ENCODE measurements at places on chromosomes 6 and 20. TPM values are rescaled to one million over a fixed set of nuclear protein-coding genes. Genes with fewer than 3 reads are reported as not detected.

Gene ROS1
- total RNA-seq, result not detected

Gene FNDC1
- 0.04 TPM for total RNA-seq

Gene BPI
- total RNA-seq, result not detected

Gene KIAA0408
- total RNA-seq, result 9.0 TPM

Gene CTCFL
- total RNA-seq, result not detected

Gene RNF144B
- total RNA-seq, result 1.2 TPM

Gene NKAIN2
- not detected for total RNA-seq

Gene ZGPAT
- 29.7 TPM for total RNA-seq

Gene KCNB1
- 0.77 TPM for total RNA-seq

- H3K27me3 ChIP-seq, result no peaks in the 10 kb centered on the region
- H3K4me3 ChIP-seq, result no peak overlapping the region
- no peak for DNase-seq
- H3K36me3 ChIP-seq, result no peaks in the 10 kb centered on the region
- no peak overlapping the region for H3K27ac ChIP-seq
- no peaks in the 10 kb centered on the region for H3K4me1 ChIP-seq
Measured at GRCh38 chr6:97958134-97958533, 675.1 kb upstream of the MMS22L start.

GRCh38 chr20:36177716-36178115 is 23.2 kb downstream of the EPB41L1 start:
- no peaks in the 10 kb centered on the region for H3K36me3 ChIP-seq
- no peak overlapping the region for H3K4me3 ChIP-seq
- no peaks in the 10 kb centered on the region for H3K4me1 ChIP-seq
- no peaks in the 10 kb centered on the region for H3K27me3 ChIP-seq

- H3K4me3 ChIP-seq, result no peak overlapping the region
- no peaks in the 10 kb centered on the region for H3K36me3 ChIP-seq
- no peak overlapping the region for H3K27ac ChIP-seq
- H3K27me3 ChIP-seq, result no peaks in the 10 kb centered on the region
- H3K4me1 ChIP-seq, result no peaks in the 10 kb centered on the region
- DNase-seq, result no peak
Measured at GRCh38 chr6:145347216-145347615, 388.1 kb downstream of the EPM2A start.

- no peak overlapping the region for H3K4me3 ChIP-seq
- DNase-seq, result no peak
- H3K4me1 ChIP-seq, result peaks cover 26% of the 10 kb centered on the region
- H3K27me3 ChIP-seq, result no peaks in the 10 kb centered on the region
- no peak overlapping the region for H3K27ac ChIP-seq
- no peaks in the 10 kb centered on the region for H3K36me3 ChIP-seq
Measured at GRCh38 chr6:31903957-31904356, 2.1 kb upstream of the ZBTB12 start.

- peaks cover 2% of the 10 kb centered on the region for H3K36me3 ChIP-seq
Measured at GRCh38 chr6:31898383-31899011, 999 bp upstream of the EHMT2 start.

- no peak overlapping the region for H3K4me3 ChIP-seq
- H3K4me1 ChIP-seq, result no peaks in the 10 kb centered on the region
- no peaks in the 10 kb centered on the region for H3K27me3 ChIP-seq
- H3K36me3 ChIP-seq, result no peaks in the 10 kb centered on the region
- H3K27ac ChIP-seq, result no peak overlapping the region
Measured at GRCh38 chr20:53517146-53517545, 76.5 kb downstream of the ZNF217 start.

DNA sequence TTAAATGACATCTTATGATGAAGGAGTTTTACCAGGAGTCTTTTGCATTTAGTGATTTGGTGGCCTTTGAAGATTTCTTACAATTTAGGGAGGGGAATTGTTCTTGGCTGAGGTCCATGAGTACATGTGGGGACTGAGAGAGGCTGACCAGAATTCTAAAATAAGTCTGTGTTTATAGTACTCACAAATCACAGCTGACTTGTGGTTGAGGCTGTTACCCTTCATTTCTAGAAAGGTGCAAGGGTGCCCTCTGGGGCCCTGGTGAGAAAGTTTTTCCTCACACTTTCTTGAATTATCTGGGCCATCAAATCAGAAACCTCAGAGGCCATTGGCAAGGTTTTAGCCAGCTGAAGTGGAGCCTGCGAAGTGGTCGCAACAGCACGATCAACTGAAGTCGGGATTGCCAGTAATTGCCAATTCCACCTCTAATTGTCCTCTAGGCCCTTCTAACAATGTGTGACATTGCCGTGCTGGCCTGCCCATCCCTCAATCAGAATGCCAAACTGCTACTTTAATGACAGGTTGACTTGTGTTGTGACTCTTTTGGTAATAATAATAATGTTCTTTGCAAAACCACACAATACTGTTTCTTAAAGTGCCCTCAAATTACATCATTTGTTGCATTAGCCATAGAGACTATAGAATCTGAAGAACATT is 221.6 kb downstream of the OGFRL1 start:
- H3K4me1 ChIP-seq, result no peaks in the 10 kb centered on the region
- DNase-seq, result no peak
- H3K36me3 ChIP-seq, result no peaks in the 10 kb centered on the region
- no peaks in the 10 kb centered on the region for H3K27me3 ChIP-seq

GRCh38 chr6:169863710-169864109 is 112.3 kb downstream of the ERMARD start:
- H3K4me3 ChIP-seq, result no peak overlapping the region
- no peak overlapping the region for H3K27ac ChIP-seq
- no peak for DNase-seq
- no peaks in the 10 kb centered on the region for H3K36me3 ChIP-seq

- H3K27ac ChIP-seq, result peak overlapping the region; percentile 14
- H3K36me3 ChIP-seq, result no peaks in the 10 kb centered on the region
- peaks cover 23% of the 10 kb centered on the region for H3K4me1 ChIP-seq
- no peak for DNase-seq
- peak overlapping the region; percentile 49 for H3K4me3 ChIP-seq
Measured at GRCh38 chr20:62406635-62407176, 379 bp downstream of the CABLES2 start.

DNA sequence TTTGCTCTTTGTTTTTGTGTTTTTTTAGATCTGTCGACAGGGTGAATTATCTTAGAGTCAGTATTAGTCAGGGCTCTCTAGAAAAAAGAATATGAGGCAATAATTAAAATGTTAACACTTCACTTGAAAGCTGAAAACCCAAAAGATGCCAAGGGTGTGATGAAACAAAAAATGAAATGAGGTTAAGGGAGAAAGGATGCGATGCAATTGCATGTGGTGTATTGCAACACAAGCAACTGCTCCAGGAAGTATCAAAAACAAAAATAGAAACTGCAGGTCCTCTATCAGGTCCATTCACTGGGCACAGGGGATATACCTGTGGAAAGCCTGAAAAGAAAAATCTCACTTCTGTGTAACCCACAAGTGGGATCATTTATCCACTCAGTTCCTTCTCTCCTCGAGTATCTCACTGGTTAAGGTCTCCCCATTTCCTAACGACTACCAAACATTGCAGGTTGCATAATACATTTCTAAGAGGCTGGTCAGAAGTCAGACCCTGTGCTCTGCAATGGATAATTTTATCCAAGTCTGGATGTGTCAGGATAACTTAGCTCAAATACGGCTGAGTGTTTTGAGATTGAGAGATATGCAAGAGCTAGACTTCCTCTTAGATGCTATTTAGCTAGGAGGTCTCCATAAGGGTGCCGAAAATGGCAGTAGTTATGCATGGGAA is 257.7 kb upstream of the GJE1 start:
- no peaks in the 10 kb centered on the region for H3K36me3 ChIP-seq
- no peak overlapping the region for H3K27ac ChIP-seq
- no peaks in the 10 kb centered on the region for H3K27me3 ChIP-seq
- no peaks in the 10 kb centered on the region for H3K4me1 ChIP-seq
- no peak overlapping the region for H3K4me3 ChIP-seq
- no peak for DNase-seq

DNA sequence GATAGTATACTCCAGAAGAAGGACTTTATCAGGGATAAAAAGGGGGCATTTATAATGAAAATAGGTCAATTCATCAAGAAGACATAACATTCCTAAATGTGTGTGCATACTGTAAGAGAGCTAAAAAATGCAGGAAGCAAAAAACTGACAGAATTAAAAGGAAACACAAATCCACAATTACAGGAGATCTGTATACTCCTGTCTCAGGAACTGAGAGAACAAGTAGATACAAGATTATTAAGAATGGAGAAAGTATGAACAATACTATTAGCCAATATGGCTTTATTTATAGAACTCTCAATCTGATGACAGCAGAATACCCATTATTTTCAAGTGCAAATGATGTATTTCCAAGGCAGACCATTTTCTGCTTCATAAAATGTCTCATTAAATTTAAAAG is 167.7 kb upstream of the BMP5 start:
- no peak overlapping the region for H3K27ac ChIP-seq
- H3K4me1 ChIP-seq, result no peaks in the 10 kb centered on the region
- H3K36me3 ChIP-seq, result no peaks in the 10 kb centered on the region
- no peaks in the 10 kb centered on the region for H3K27me3 ChIP-seq

GRCh38 chr6:122758927-122759334 is 20.6 kb upstream of the FABP7 start:
- no peak overlapping the region for H3K27ac ChIP-seq
- H3K4me3 ChIP-seq, result no peak overlapping the region
- H3K4me1 ChIP-seq, result no peaks in the 10 kb centered on the region
- H3K36me3 ChIP-seq, result no peaks in the 10 kb centered on the region

GRCh38 chr6:21537637-21538036 is 55.9 kb upstream of the SOX4 start:
- no peaks in the 10 kb centered on the region for H3K27me3 ChIP-seq
- no peak for DNase-seq
- H3K27ac ChIP-seq, result no peak overlapping the region

GRCh38 chr6:167888098-167888497 is 61.4 kb downstream of the AFDN start:
- no peaks in the 10 kb centered on the region for H3K4me1 ChIP-seq
- no peaks in the 10 kb centered on the region for H3K36me3 ChIP-seq
- H3K27me3 ChIP-seq, result no peaks in the 10 kb centered on the region
- H3K4me3 ChIP-seq, result no peak overlapping the region
- no peak overlapping the region for H3K27ac ChIP-seq
- DNase-seq, result no peak

GRCh38 chr20:59004493-59004762 is 2.6 kb downstream of the CTSZ start:
- H3K36me3 ChIP-seq, result no peaks in the 10 kb centered on the region
- H3K4me1 ChIP-seq, result peaks cover 26% of the 10 kb centered on the region
- H3K27me3 ChIP-seq, result no peaks in the 10 kb centered on the region
- DNase-seq, result peak; percentile 46
- H3K4me3 ChIP-seq, result no peak overlapping the region

GRCh38 chr6:33215271-33216116 is 7.2 kb downstream of the RING1 start:
- H3K27me3 ChIP-seq, result no peaks in the 10 kb centered on the region
- H3K4me3 ChIP-seq, result no peak overlapping the region
- H3K4me1 ChIP-seq, result peaks cover 16% of the 10 kb centered on the region
- H3K27ac ChIP-seq, result no peak overlapping the region
- peak; percentile 42 for DNase-seq

GRCh38 chr6:46918806-46919205 is 2.9 kb downstream of the ADGRF5 start:
- H3K36me3 ChIP-seq, result no peaks in the 10 kb centered on the region
- H3K27me3 ChIP-seq, result no peaks in the 10 kb centered on the region
- H3K27ac ChIP-seq, result no peak overlapping the region
- DNase-seq, result no peak
- H3K4me1 ChIP-seq, result no peaks in the 10 kb centered on the region

- no peaks in the 10 kb centered on the region for H3K36me3 ChIP-seq
- H3K4me1 ChIP-seq, result no peaks in the 10 kb centered on the region
- no peak overlapping the region for H3K4me3 ChIP-seq
- no peak overlapping the region for H3K27ac ChIP-seq
Measured at GRCh38 chr6:134341999-134342567, 24.2 kb upstream of the SGK1 start.

DNA sequence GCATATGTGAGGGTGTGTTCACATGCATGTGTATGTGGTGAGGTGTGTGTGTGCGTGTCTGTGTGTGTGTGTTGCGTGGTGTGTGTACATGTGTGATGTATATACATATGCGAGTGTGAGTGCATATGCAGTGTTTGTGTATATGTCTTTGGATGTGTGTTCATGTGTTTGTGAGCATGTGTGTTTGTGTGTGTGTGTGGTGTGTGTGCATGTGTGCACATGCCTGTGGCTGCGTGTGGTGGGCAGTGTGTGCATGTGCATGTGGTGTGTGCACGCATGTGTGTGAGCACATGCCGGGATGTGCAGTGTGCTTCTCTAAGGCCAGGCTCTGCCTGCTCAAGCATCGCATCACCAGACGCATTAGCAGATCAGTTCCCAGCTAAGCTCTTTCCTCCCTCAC is 5.7 kb downstream of the THBS2 start:
- H3K4me3 ChIP-seq, result no peak overlapping the region
- H3K27ac ChIP-seq, result no peak overlapping the region
- DNase-seq, result no peak
- no peaks in the 10 kb centered on the region for H3K36me3 ChIP-seq
- H3K27me3 ChIP-seq, result peaks cover 11% of the 10 kb centered on the region

DNA sequence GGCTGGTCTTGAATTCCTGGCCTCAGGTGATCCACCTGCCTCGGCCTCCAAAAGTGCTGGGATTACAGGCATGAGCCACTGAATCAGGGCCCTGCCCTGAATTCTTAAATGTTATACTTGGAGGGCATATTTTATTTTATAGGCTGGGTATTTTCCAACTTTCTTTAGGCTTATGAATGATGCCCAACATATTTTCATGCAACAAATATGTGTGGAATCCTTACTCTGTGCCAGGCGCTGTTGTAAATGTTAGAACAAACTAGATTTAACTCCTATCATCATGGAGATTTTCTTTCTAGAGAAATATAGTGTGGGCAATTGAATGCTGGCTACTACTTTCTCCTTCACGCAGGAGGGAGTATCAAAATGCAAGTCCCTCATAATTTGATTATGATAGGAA is 71.2 kb downstream of the SAMD5 start:
- no peaks in the 10 kb centered on the region for H3K27me3 ChIP-seq
- H3K4me3 ChIP-seq, result no peak overlapping the region
- no peak overlapping the region for H3K27ac ChIP-seq
- no peak for DNase-seq
- no peaks in the 10 kb centered on the region for H3K36me3 ChIP-seq

DNA sequence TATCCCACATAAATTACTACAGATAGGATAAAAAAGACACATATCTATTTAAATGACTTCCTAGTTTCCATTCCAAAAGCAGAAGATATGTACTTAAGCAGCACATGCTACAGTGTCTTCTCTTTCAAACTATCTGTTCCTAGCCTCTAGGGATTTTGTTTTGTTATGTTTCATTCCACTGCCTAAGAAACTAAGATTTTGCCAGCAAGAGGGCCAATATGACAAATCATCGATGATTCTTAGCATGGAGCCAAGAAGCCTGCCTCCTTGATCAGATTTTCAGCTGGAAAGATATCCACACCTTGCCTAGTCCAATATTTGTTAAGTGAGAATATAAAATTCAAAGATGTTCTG is 7.0 kb downstream of the SNX5 start:
- H3K27ac ChIP-seq, result no peak overlapping the region
- H3K4me3 ChIP-seq, result no peak overlapping the region
- no peaks in the 10 kb centered on the region for H3K36me3 ChIP-seq
- H3K27me3 ChIP-seq, result no peaks in the 10 kb centered on the region
- H3K4me1 ChIP-seq, result peaks cover 79% of the 10 kb centered on the region

- no peak for DNase-seq
- no peaks in the 10 kb centered on the region for H3K4me1 ChIP-seq
- H3K36me3 ChIP-seq, result no peaks in the 10 kb centered on the region
- H3K4me3 ChIP-seq, result no peak overlapping the region
Measured at GRCh38 chr6:12450467-12450866, 160.3 kb downstream of the EDN1 start.
